H9 (cell line): ENCODE measurements at places on chromosomes 3 and 15. TPM values are rescaled to one million over a fixed set of nuclear protein-coding genes. Genes with fewer than 3 reads are reported as not detected.

DNA sequence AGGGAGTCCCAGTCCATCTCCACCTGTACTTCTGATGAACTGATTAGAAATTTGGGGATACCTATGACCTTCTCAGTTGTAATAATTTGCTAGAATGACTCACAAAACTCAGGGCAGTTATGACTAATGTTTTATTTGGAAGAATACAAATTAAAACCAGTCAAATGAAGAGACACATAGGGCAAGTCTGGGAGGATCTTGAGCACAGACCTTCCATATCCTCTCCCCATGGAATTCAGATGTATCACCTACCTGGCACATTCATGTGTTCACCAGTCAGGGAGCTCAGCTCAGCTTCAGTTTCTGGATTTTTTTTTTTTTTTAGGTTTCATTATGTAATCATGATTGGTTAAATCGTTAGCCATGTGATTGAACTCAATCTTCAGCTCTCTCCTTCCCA is 247.7 kb downstream of the VGLL3 start:
- no peaks in the 10 kb centered on the region for H3K27me3 ChIP-seq
- H3K36me3 ChIP-seq: no peaks in the 10 kb centered on the region
- no peak overlapping the region for H3K27ac ChIP-seq
- H3K4me1 ChIP-seq: no peaks in the 10 kb centered on the region

- H3K4me1 ChIP-seq: no peaks in the 10 kb centered on the region
- H3K4me3 ChIP-seq: no peak overlapping the region
- no peaks in the 10 kb centered on the region for H3K27me3 ChIP-seq
Measured at GRCh38 chr3:155739154-155739553, 5.7 kb downstream of the PLCH1 start.

- H3K27ac ChIP-seq: no peak overlapping the region
- peaks cover 5% of the 10 kb centered on the region; the same call in 1 of the 2 replicates for H3K36me3 ChIP-seq
- peaks cover 2% of the 10 kb centered on the region for H3K4me1 ChIP-seq
- no peaks in the 10 kb centered on the region for H3K27me3 ChIP-seq
Measured at GRCh38 chr3:158273656-158274055, 163.8 kb downstream of the RSRC1 start.

Gene TMEM212
- total RNA-seq: not detected in 2 replicates
